Stimulated activated CD8-positive, alpha-beta memory T cell treated with anti-CD3 and anti-CD28 coated beads, Interleukin-15, amount 100 ng/mL, for 24 hours (primary cell): ENCODE measurements at places on chromosomes 2 and 18.

GRCh38 chr2:147740211-147740927 lies 104.5 kb upstream of the ACVR2A start:
- no peak for DNase-seq

- no peak for DNase-seq
Observed at GRCh38 chr2:64260817-64261216, 116.6 kb upstream of the PELI1 start.

- DNase-seq = no peak
Observed at GRCh38 chr2:200054681-200055468, 99.5 kb downstream of the MAIP1 start.

- no peak for DNase-seq
Observed at GRCh38 chr2:26610504-26611335, 30.4 kb downstream of the CIB4 start.

DNA sequence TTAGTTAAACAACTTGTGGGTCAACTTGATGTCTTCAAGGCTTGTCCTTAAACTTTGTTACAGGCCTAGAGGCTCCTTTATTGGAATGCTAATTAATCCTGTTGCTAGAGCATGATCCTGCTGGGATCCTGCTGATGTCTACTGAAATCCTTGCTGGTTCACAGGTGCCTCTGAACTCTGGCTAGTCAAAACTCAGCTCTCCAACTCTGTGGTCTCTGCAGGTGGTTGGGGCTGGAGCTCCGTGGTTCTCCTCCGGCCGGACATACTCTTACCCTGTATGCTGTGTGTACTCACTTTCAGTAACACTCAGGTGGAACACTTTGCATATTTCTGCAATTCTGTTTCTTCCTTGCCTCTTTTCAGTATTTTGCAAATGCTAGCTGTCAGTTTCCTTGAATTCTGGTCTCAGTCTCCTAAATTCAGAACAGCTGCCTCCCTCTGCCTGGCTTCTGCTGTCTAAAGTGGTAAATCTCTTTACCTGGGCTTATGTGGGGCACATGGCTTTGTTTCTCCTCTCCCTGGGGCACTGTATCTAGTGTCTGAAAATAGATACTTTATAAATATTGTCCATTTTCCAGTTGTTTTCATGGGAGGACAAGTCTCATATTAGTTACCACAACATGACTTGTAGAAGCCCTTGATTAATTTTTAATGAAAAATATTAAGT lies 113.0 kb downstream of the ATP9B start:
- no peak for DNase-seq

- no peak for DNase-seq
Observed at GRCh38 chr18:48766026-48766425, 184.7 kb downstream of the SMAD7 start.

GRCh38 chr18:76075777-76076176 lies 419.3 kb downstream of the ZNF516 start:
- DNase-seq = no peak
